ENCODE measurements at places on chromosomes 1 and 21. TPM values are rescaled to one million over a fixed set of nuclear protein-coding genes. Genes with fewer than 3 reads are reported as not detected.

NUDT17 gene
- 6.8 TPM for total RNA-seq

NSL1 gene
- total RNA-seq, result 42.3 TPM

LCE2D gene
- not detected for total RNA-seq

RAB25 gene
- not detected for total RNA-seq

PDE4DIP gene
- 42.8 TPM for total RNA-seq

Data from fibroblast of villous mesenchyme (primary cell).